ENCODE measurements at places on chromosomes 1 and 21.

GRCh38 chr1:110556471-110556807, 37.5 kb upstream of the KCNA10 start:
- peak; percentile 85 for DNase-seq

DNA sequence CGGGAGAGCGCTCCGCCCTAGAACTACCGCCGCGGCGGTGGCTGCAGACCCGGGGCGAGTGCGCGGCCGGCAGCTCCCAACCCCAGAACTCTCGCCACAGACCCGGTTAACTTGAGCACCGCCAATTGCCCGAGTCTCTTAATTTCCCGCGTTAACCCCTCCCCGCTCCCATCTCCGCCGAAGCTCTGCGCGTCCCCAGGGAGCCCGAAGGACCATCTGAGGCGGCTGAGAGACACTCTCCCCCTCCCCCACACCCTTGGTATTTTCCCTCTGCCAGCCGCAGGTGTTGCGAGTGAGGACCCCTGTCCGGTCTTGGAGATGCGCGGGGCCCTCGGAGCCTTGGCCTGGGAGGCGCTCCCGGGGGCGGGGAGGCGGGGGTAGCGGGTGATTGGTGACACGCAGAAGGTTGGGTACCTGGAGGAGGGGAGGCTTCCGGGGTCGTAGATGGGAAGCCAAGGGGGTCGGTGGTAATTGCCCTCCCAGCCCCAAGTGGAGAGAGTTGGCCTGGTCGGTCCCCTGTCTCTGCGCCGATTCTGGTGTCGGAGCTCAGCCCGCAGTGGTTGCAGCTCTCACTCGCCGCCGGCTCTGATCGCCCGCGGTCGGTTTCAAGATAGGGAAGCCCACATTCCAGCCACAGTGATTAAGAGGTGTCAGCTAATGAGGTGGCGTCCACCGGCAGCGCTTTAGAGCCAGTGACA, 858 bp upstream of the SUSD4 start:
- DNase-seq, result no peak

GRCh38 chr1:153228491-153228890, 11.1 kb downstream of the PRR9 start:
- DNase-seq, result no peak

GRCh38 chr1:111211921-111212320, 11.5 kb upstream of the DENND2D start:
- DNase-seq, result no peak

DNA sequence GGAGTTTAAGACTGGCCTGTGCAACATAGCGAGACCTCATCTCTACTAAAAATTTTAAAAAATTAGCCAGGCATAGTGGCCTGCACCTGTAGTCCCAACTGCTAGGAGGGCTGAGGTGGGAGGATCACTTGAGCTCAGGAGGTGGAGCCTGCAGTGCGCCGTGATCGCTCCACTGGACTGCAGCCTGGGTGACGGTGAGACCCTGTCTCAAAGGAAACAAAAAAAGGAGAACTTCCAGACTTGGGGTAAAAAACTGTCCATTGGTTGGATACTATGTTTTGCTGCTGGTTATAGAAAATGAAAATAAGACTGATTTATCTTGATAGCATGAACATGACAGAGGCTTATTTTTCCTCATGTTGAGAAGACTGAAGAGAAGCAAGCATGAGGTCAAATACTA, 79.4 kb downstream of the WDR4 start:
- no peak for DNase-seq

DNA sequence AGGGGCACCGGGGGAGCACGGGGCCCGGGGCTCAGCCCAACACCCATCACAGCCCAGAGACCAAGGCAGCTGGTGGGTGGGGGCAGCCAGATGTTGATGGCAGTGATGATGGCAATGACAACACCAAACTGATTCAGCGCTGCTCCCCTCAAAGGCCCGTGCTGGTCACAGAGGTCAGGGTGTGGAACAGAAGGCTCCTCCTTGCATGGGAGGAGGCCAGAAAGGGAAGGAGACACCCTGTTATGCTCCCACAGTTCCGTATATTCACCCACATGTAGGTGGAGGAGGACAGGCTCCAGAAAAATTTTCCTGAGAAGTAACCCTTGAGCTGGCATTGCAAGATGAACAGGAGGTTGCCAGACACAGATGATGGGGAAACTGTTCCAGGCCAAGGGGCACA, 414 bp downstream of the GUCA2B start:
- no peak for DNase-seq

GRCh38 chr1:162235241-162235800, 141.3 kb downstream of the SPATA46 start:
- DNase-seq, result no peak

DNA sequence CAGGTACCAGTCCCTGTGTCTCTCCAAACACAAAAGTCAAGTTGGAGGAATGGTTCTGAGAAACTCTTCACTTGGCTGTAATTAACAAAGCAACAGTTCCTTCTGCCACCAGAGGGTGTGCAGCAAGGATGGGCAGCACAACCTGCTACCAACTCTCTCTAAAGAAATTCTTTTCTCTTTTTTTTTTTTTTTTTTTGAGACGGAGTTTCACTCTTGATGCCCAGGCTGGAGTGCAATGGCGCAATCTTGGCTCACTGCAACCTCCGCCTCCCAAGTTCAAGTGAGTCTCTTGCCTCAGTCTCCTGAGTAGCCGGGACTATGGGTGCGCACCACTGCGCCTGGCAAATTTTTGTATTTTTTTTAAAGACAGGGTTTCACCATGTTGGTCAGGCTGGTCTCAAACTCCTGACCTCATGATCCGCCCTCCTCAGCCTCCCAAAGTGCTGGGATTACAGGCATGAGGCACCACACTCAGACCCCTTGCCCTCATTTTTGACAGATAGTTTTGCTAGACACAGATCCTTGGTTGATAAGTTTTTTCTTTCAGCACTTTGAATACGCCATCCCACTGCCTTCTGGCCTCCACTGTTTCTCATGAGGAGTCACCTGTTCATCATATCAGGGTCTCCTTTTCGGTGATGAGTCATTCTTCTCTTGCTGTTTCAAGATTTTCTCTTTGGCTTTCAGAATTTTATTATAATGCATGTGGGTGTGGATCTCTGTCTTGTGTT, 12.1 kb upstream of the DEGS1 start:
- no peak for DNase-seq

DNA sequence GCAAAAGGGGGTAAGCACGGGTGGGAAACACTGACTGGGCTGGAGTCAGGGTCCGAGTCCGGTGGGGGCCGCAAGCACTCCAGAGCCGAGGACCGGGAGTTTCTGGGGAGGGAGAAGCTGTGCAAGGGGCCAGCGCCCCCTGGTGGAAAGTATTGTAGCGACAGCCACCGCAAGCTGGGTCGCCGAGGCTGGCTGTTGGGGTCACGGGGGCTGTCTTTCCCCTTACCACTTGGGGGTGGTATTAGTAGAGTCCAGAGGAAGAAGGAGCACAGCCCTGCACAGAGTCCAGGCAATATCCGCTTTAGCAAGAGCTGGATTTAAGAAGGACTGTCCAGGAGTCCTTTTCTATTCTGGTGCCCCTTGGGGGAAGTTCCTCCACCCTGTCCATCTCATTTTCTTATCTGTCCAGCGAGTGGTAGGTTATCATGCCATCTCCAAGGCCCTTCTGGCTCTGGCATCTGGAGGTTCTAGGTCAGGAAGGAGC, 17.9 kb upstream of the ETV3 start:
- DNase-seq, result peak; percentile 37

Data from amygdala (tissue), 56 donors.